ENCODE measurements at places on chromosomes 2 and 18.

- DNase-seq = no peak
Observed at GRCh38 chr2:133525613-133526529, 42.4 kb downstream of the NCKAP5 start.

DNA sequence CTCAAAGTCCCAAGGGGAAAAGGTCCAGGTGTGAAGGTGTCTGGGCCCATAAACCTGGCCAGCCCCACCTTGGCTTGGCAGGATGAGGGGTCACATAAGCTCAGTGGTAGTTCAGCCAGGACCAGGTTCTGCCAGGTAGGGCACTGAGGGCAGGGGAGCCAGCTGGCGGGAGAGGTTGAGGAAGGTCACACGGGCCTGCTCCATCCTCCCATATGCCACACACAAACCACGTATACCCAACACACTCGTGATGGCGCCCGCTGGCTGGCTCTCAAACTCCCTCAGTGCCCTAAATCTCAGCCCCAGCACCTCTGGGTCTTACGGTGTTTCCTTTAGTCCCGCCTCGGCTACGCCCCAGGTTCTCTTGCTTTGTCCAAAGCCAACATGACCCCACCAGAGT is 160.5 kb downstream of the ZFP36L2 start:
- DNase-seq = no peak

DNA sequence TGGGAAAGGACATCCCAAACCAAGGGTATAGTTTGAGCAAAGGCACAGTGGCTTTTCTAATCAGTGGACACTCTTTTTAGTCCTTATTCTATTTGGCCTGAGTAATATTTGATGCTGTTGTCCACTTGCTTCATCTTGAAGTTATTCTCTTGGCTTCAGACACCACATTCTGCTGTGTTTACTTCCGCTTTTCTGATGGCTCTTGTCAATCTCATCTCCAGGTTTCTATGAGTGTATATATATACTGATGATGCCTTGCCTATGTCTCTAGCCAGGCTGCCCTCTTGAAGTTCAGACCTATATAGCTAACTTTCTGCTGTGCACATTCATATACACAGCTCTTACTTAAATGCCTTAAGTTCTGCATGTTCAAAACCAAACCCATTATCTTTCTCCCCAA is 83.1 kb downstream of the EFEMP1 start:
- DNase-seq = no peak

GRCh38 chr2:46286715-46287114 is 10.5 kb upstream of the EPAS1 start:
- DNase-seq = no peak

GRCh38 chr2:100935372-100935752 is 66.7 kb upstream of the RPL31 start:
- no peak for DNase-seq

DNA sequence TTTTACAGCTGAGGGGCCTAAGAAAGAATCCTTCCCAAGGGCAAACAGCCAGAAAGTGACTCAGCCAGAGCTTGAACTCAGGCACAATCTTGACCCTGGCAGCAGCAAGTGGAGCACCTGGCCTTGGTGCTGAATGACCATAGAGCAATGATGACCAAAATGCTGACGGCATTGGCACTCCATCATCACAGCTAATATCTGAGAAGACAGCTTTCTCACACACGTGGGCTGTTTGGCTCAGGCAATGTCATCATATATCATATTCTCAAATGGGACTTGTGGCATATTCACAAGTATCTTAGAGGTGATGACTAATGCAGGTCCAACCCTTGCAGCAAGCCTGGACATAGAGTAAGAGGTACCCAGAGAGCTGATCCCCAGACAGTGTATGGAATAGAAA is 443.9 kb upstream of the MYT1L start:
- no peak for DNase-seq

DNA sequence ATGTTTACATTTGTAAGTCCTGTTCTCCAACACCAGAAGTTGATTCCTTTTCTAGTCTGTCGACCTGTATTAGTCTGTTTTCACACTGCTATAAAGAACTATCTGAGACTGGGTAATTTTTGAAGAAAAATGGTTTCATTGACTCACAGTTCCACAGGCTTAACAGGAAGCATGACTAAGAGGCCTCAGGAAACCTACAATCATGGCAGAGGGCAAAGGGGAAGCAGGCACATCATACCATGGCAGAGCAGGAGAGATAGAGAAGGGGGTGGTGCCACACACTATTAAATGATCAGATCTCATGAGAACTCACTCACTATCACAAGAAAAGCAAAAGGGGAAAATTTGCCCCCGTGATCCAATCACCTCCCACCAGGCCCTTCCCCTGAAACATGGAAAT is 112.8 kb upstream of the MAP3K20 start:
- no peak for DNase-seq

Measured in substantia nigra (tissue), 51 donors.